ENCODE measurements at places on chromosomes 13 and 19. TPM values are rescaled to one million over a fixed set of nuclear protein-coding genes. Genes with fewer than 3 reads are reported as not detected.

DNA sequence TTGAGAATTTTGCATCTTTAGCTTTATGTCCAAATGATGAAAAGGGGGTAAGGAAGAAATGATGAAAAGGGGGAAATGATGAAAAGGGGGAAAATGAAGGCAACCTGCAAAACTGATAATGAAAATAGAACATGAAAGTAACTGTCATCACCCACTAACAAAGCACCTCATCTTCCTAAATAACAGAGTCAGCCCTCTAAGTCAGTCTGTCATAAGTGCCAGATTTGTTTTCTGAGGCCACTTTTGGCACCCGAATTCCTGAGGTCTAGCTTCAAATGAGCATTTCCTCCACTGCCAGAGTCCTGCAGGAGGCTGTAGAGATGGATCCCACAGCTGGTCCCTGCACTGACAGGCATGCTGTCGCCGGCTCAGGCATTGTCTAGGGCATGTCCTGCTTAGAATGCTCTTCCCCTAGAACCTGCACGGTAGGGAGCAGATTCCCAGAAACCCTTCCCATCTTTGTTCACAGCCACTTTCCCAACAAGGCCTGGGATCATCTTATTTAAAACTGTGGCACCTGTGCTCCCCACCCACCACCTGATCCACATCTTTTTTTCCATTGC lies 25.3 kb downstream of the RAP2A start:
- no peak for DNase-seq

DNA sequence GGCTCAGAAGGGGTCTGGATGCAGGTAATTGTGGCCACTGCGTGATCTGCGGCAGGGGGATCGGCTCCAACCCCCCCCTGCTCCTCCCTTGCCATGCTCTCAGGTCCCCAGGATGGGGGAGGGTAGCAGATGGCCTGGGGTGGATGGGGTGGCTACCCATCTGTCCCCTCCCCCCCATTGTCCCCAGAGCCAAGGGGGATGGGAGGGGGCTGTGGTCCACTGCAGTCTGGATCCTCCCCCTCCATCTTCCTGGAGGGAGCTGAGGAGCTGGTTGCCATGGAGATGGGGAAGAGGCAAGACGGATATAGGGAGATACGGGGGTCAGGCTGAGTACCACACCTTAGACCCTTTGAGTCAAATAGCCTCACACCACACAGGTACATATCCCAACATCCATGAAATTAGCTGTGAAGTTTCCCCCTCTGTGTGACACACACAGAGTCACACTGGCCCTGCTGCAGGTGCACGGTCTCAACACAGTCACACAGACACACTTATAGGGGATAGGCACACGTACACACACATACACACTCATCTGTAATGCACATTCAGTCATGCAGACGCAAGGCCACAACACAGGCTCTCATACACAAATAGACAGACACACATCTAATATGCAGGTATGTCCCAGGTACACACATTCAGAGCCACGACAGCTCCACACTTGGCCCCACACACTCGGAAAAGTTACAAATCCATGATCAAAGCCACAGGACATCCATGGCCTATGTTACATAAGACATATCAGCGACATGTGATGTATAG lies 1.8 kb upstream of the NOVA2 start:
- DNase-seq = no peak

GRCh38 chr13:31905961-31906360 lies 125.6 kb upstream of the FRY start:
- DNase-seq = no peak

GRCh38 chr13:103100830-103101229 lies 34.6 kb upstream of the SLC10A2 start:
- no peak for DNase-seq

GRCh38 chr19:32869369-32869965 lies at the start of gene SLC7A9:
SLC7A9 (minus strand) TSS chr19:32869767; CDS start chr19:32868534, 1,233 bp downstream.
- no peak for DNase-seq

GRCh38 chr19:15210323-15210781 lies 9.6 kb upstream of the NOTCH3 start:
- peak; percentile 38 for DNase-seq

DNA sequence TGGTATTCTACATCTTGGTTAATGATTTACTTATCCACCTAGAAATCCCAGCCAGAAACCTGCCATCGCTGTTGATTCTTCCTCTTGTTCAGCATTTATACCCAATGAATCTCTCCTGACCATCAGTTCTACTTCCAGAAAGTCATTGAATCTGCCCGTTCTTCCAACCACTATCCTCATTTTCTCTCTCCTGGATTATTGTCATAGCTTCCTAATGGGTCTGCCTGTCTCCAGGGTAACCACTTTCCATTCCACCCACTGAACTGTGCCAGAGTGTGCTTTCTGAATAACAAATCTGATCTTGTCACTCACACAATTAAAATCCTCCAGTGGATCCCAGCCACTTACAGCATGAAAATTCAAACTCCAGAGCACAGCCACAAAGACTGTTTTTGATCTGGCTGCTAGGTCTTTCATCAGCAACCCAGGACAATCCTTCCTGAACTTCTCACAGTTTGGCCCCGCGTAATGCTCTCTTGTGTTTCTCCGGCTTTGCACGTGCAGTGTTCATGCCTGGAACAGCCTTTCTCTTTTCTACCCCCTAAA lies 330.6 kb downstream of the SPRY2 start:
- no peak for DNase-seq

DNA sequence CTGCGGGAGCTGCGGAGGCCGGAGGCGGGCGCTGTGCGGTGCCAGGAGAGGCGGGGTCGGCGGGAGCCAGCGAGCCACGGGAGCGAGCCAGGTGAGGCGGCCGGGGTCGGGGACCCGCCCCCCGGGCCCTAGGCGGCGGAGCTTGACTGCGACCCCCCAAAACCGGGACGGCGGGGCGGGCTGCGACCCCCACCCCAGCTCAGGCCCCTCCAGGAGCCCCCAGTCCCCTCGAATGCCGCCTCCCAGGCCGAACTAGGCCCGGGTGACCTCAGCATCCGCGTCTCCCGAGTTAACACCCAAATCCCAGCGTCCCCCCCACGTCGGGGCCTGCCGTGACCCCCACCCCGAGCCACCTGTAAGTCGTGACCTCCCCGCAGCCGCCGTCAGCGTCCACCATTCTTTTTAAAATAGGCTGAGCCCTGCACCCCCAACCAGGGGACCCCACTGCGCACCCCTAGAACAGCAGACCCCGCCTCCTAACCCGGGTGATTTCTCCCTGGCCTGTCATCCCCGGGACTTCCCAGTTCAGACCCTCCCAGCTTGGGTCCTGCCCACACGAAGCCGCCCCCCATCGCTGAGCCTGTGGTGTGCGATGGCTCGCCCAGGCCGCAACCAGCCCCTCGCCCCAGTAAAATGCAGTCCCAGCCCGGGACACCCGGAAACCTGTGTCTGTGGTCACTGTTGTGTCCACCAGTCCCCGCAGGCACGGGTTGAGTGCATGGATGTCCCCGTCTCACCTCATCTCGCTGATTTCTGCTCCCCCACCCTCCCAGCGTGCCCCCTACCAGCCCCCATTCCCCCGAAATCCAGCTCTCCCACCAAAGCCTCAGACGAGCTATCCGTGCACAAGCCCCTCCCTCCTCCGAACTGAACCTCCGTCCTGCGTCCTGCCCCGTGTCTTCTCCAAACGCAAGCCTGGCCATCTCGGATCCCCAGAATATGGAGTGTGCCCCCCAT lies 551 bp downstream of the FZR1 start:
- no peak for DNase-seq

- DNase-seq = no peak
Measured at GRCh38 chr19:5966215-5966614, 11.7 kb downstream of the RANBP3 start.

- DNase-seq = peak; percentile 73
Measured at GRCh38 chr13:29733147-29733611, 117.2 kb downstream of the UBL3 start.

PSG6 gene
- total RNA-seq = 0.37 TPM

FCAR gene
- total RNA-seq = not detected

TEX26 gene
- not detected for total RNA-seq

ZNF524 gene
- total RNA-seq = 10.9 TPM

SMIM17 gene
- not detected for total RNA-seq

TGFBR3L gene
- 9.7 TPM for total RNA-seq
